Activated B cell treated with CpG ODN at 0.5 μM for 24 hours (primary cell): ENCODE measurements at places on chromosomes 3 and 15.

GRCh38 chr3:155342344-155342743 lies 48.9 kb upstream of the STRIT1 start:
- H3K27ac ChIP-seq: no peak overlapping the region
- H3K4me1 ChIP-seq: no peaks in the 10 kb centered on the region
- H3K4me3 ChIP-seq: no peak overlapping the region
- no peaks in the 10 kb centered on the region for H3K36me3 ChIP-seq
- no peak for DNase-seq

DNA sequence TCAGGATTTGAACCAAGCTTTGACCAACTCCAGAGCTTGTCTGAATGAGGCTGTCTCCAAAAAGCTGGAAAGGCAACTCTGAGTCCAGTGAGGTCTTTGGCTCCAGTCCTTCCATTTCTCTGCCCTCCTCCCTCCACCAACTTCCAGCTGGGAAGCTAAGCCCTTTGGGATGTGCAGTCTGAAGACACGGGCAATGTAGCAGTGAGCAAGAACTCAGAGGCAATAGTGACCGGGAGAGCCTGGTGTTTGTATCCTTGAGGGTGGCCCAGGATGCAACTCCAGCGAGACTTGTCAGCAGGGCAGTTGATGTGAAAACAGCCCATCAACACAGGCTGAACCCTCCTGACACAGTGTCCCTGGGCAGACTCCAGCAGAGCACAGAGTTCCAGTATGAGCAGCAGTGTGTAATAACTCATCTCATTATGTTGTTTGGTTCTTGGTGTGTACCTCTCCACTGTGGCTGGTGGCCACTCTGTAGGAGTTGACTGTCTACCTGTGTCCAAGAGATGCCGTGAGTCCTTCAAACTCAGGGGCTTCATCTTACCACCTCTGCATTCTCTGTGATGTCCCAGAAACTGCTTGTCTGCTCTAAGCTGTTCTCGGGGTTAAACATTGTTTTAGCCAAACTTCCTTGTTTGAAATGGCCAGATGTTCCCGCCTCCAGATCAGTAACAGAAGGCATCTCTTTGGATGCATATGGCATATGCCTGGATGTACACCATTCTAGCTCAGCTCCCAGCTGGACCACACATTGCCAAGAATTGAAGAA lies 6.6 kb downstream of the CDCP1 start:
- H3K36me3 ChIP-seq: no peaks in the 10 kb centered on the region
- no peak for DNase-seq
- peaks cover 10% of the 10 kb centered on the region for H3K4me1 ChIP-seq
- H3K27ac ChIP-seq: no peak overlapping the region

DNA sequence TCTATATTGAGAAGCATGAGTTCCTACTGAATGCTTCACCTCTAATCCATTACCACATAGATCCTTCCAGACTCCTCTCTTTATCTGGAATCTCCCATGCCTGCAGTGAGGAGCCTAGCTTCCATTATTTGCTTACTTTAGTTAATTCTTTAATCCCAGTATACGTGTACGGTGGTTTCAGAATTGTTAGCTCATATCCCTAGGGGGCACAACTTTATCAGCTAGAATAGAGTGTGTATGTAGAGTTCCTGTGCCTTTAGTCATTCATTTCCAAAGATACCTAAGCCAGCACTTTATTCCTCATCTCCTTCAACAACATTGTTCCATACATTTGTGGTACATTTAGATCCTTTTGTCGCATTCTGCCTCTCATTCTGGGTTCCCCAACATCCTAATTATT lies 226.0 kb downstream of the TJP1 start:
- H3K27ac ChIP-seq: no peak overlapping the region
- DNase-seq: no peak
- H3K27me3 ChIP-seq: no peaks in the 10 kb centered on the region
- no peak overlapping the region for H3K4me3 ChIP-seq
- no peaks in the 10 kb centered on the region for H3K4me1 ChIP-seq

- no peak overlapping the region for H3K27ac ChIP-seq
- no peaks in the 10 kb centered on the region for H3K36me3 ChIP-seq
- peaks cover 18% of the 10 kb centered on the region for H3K27me3 ChIP-seq
- DNase-seq: no peak
- H3K4me1 ChIP-seq: peaks cover 3% of the 10 kb centered on the region
Observed at GRCh38 chr15:71109905-71110304, 5.4 kb upstream of the THSD4 start.
